ENCODE measurements at places on chromosomes 3 and 15. TPM values are rescaled to one million over a fixed set of nuclear protein-coding genes. Genes with fewer than 3 reads are reported as not detected.

The NEO1 gene
- polyA plus RNA-seq, result 54.7 TPM

The OR5K2 gene
- polyA plus RNA-seq, result not detected

The SCG3 gene
- polyA plus RNA-seq, result 0.37 TPM

The CPLX3 gene
- polyA plus RNA-seq, result not detected

The PLAAT1 gene
- 1.9 TPM for polyA plus RNA-seq

The CAMP gene
- polyA plus RNA-seq, result 0.12 TPM

The MCF2L2 gene
- polyA plus RNA-seq, result 2.2 TPM

The ANKRD34C gene
- 0.20 TPM for polyA plus RNA-seq

The CCR1 gene
- 14.6 TPM for polyA plus RNA-seq

The HHLA2 gene
- 0.12 TPM for polyA plus RNA-seq

The TRH gene
- 1.0 TPM for polyA plus RNA-seq

The CCDC33 gene
- polyA plus RNA-seq, result 0.10 TPM

The RBP2 gene
- 0.13 TPM for polyA plus RNA-seq

The HEG1 gene
- 12.2 TPM for polyA plus RNA-seq

GRCh38 chr15:63544258-63545026 lies 40.0 kb downstream of the USP3 start:
- no peaks in the 10 kb centered on the region for H3K36me3 ChIP-seq
- DNase-seq, result no peak
- no peaks in the 10 kb centered on the region for H3K27me3 ChIP-seq
- H3K4me1 ChIP-seq, result no peaks in the 10 kb centered on the region
- H3K27ac ChIP-seq, result no peak overlapping the region

DNA sequence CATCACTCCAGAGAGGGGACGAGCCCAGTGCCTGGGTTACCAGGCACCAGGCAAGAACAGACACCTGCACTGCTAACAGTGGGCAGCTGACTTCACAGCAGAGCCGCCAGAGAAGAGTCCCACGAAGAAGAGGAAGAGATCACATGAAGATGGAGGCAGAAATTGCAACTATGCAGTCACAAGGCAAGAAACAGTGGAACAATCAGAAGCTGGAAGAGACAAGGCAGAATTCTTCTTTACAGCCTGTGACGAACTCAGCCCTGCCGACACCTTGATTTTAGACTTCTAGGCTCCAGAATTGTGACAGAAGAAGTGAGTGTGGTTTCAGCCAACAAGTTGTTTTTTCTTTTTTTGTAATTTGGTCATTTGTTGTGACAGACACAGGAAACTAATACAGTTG lies 59.2 kb downstream of the IL12A start:
- H3K36me3 ChIP-seq, result no peaks in the 10 kb centered on the region
- no peak overlapping the region for H3K4me3 ChIP-seq
- no peak overlapping the region for H3K27ac ChIP-seq
- H3K4me1 ChIP-seq, result no peaks in the 10 kb centered on the region
- DNase-seq, result no peak
- H3K27me3 ChIP-seq, result no peaks in the 10 kb centered on the region

GRCh38 chr3:46998121-46998851 lies 18.8 kb downstream of the NBEAL2 start:
- H3K4me3 ChIP-seq, result no peak overlapping the region
- H3K36me3 ChIP-seq, result no peaks in the 10 kb centered on the region
- peak; percentile 59 for DNase-seq
- no peaks in the 10 kb centered on the region for H3K4me1 ChIP-seq

GRCh38 chr15:56653107-56653506 lies 80.2 kb downstream of the ZNF280D start:
- DNase-seq, result no peak
- H3K4me3 ChIP-seq, result no peak overlapping the region
- peaks cover 4% of the 10 kb centered on the region for H3K4me1 ChIP-seq
- no peaks in the 10 kb centered on the region for H3K27me3 ChIP-seq
- H3K27ac ChIP-seq, result peak overlapping the region; percentile 79
- H3K36me3 ChIP-seq, result no peaks in the 10 kb centered on the region

- H3K4me1 ChIP-seq, result no peaks in the 10 kb centered on the region
- no peaks in the 10 kb centered on the region for H3K36me3 ChIP-seq
- no peaks in the 10 kb centered on the region for H3K27me3 ChIP-seq
- H3K27ac ChIP-seq, result no peak overlapping the region
- no peak for DNase-seq
- no peak overlapping the region for H3K4me3 ChIP-seq
Measured at GRCh38 chr3:130948001-130948773, 54.3 kb downstream of the ATP2C1 start.

- H3K27me3 ChIP-seq, result no peaks in the 10 kb centered on the region
- no peak overlapping the region for H3K27ac ChIP-seq
- no peak overlapping the region for H3K4me3 ChIP-seq
- no peak for DNase-seq
- H3K4me1 ChIP-seq, result no peaks in the 10 kb centered on the region
- no peaks in the 10 kb centered on the region for H3K36me3 ChIP-seq
Measured at GRCh38 chr15:29124581-29125381, 144.8 kb downstream of the NSMCE3 start.

- H3K4me3 ChIP-seq, result no peak overlapping the region
- no peaks in the 10 kb centered on the region for H3K4me1 ChIP-seq
- no peak for DNase-seq
Measured at GRCh38 chr3:99016452-99016851, 115.0 kb upstream of the DCBLD2 start.

DNA sequence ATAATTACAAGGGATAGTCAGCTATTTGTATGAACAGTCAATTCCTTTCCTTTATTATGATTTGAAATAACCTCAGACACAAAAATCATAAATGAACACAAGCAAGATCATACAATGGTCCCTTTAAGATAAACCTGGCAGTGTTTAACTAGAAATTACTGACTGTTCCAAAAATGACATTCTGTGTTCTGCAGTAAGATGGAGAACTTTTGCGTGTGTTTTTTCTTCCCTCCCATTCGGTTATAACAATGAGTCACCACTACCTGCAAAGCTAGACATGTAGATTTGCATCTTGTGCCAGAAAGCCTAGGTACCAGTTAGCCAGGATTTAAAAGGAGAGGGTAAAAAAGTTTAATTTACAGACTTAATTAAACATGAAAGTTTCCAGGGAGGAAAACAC lies 248.2 kb upstream of the ADAMTS9 start:
- H3K4me3 ChIP-seq, result no peak overlapping the region
- no peak overlapping the region for H3K27ac ChIP-seq

DNA sequence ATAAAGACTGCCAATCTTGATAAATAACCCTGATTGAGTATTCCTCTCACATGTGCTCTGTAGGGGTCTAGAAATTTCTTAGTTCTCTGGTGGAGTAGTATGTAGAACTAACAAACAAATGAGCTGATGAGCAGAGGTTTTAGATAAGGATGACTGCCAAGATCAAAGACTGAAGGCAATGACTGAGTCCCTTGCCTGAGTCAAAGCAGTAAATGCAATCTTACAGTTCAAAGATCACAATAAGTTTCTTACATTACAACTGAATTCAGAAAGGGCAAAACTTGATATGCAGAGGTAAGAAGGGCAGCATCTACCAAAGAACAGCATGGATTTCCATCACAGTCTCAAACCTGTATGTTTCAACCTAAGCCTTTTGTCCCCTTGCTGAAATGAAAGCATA lies 172.2 kb upstream of the POU1F1 start:
- H3K4me1 ChIP-seq, result no peaks in the 10 kb centered on the region
- H3K4me3 ChIP-seq, result no peak overlapping the region
- H3K27me3 ChIP-seq, result no peaks in the 10 kb centered on the region
- no peak for DNase-seq
- H3K27ac ChIP-seq, result no peak overlapping the region
- H3K36me3 ChIP-seq, result no peaks in the 10 kb centered on the region

DNA sequence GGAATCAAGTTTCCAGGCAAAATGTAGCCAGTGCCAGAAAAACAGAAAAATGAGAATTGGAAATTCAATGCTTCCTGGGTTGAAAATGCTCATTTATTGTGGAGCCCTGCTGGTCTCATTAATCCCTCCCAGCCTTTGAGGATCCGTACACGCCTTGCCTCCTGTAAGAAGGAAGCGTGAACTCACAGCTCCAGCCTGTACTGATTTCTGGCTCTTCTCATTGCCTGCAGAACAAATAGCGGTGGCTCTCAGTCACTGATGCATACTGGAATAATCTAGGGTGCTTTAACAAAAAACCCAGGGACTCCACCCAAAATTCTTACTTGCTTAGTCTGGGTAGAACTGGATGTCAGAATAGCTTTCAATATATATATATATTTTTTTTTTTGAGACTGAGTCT lies 29.3 kb upstream of the SLC24A5 start:
- H3K4me3 ChIP-seq, result no peak overlapping the region
- no peaks in the 10 kb centered on the region for H3K27me3 ChIP-seq
- DNase-seq, result no peak
- H3K4me1 ChIP-seq, result no peaks in the 10 kb centered on the region
- H3K27ac ChIP-seq, result no peak overlapping the region

GRCh38 chr3:37943631-37944314 lies 46.8 kb upstream of the VILL start:
- no peak overlapping the region for H3K4me3 ChIP-seq
- DNase-seq, result no peak
- peaks cover 39% of the 10 kb centered on the region for H3K4me1 ChIP-seq

- H3K36me3 ChIP-seq, result no peaks in the 10 kb centered on the region
- no peaks in the 10 kb centered on the region for H3K4me1 ChIP-seq
- no peak overlapping the region for H3K4me3 ChIP-seq
- no peak for DNase-seq
- no peak overlapping the region for H3K27ac ChIP-seq
Measured at GRCh38 chr3:16715281-16715680, 110.1 kb upstream of the DAZL start.

GRCh38 chr3:64351713-64352638 lies 126.7 kb upstream of the PRICKLE2 start:
- no peak overlapping the region for H3K27ac ChIP-seq
- H3K36me3 ChIP-seq, result no peaks in the 10 kb centered on the region
- no peaks in the 10 kb centered on the region for H3K27me3 ChIP-seq
- peaks cover 9% of the 10 kb centered on the region for H3K4me1 ChIP-seq
- DNase-seq, result no peak
- no peak overlapping the region for H3K4me3 ChIP-seq

DNA sequence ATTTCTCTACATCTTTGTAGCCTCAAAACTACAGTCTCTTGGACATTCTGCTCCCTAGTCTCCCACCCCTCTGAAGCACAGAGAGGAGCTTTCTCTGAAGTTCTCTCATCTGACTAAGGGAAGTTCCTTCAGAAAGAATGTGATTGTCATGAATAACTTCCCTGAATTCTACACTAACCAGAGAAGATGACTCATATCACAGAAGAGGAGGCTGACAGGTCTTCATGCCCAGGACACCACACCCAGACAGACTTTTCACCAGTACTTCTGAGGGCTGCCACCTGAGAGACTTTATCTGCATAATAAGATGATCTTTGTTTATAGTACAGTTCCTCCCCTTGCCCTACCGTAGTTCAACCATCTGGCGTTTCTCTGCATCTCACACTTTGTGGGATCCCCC lies 52.8 kb downstream of the CDIN1 start:
- H3K36me3 ChIP-seq, result no peaks in the 10 kb centered on the region
- H3K27ac ChIP-seq, result no peak overlapping the region
- no peaks in the 10 kb centered on the region for H3K4me1 ChIP-seq
- DNase-seq, result no peak

GRCh38 chr15:67744331-67745072 lies 80.8 kb upstream of the SKOR1 start:
- DNase-seq, result no peak
- no peaks in the 10 kb centered on the region for H3K36me3 ChIP-seq
- H3K4me3 ChIP-seq, result no peak overlapping the region
- H3K27ac ChIP-seq, result no peak overlapping the region

DNA sequence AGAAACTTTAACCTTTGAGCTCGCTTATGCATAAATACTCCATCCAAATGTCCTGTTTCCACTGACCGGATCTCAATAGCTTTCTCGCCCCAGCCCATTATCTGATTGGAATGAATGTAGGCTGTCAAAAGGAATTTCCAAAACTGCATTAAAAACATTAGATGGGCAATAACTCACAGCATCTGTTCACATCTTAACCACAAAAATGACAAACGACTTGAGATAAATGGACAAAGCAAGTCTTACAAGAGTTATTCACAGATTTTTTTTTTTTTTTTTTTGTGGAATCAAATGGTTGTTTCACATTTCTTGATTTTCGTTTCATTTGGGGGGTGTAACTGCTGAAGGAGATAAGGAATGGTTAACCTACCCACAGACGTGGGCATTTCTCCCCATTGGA lies 39.7 kb upstream of the SLC2A2 start:
- no peak overlapping the region for H3K4me3 ChIP-seq
- H3K27me3 ChIP-seq, result no peaks in the 10 kb centered on the region
- no peaks in the 10 kb centered on the region for H3K36me3 ChIP-seq
- no peak for DNase-seq

DNA sequence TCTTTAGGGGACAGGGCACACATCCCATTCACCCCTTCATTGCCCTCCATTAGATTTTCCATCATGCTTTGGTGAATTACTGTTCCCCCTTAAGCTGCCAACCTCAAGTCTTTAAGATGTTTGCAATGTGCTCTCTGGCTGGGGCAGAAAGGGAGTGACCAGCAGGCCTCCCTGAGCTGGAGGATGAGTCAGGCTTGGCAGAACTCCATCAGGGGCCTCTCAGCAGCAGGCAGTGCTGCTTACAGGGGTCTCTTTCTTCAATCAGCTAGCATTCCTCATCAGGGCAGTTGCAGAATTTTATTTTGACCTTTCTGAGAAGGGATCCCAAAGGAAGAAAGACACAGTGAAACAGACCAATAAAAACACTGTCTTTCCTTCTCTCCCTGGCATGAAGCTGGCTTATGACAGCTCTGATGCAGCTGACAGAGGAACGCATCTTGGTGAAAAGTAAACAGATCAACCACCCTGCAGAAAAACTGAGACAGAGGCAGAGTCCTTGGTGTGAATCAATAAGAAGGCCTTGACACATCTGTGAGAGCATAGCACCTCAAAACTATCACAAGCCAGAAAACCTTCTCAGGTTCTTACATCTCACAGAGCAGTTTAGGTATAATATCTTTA lies 88.7 kb upstream of the MRPL3 start:
- no peaks in the 10 kb centered on the region for H3K4me1 ChIP-seq
- DNase-seq, result peak; percentile 52
- H3K27me3 ChIP-seq, result no peaks in the 10 kb centered on the region
- no peak overlapping the region for H3K4me3 ChIP-seq

DNA sequence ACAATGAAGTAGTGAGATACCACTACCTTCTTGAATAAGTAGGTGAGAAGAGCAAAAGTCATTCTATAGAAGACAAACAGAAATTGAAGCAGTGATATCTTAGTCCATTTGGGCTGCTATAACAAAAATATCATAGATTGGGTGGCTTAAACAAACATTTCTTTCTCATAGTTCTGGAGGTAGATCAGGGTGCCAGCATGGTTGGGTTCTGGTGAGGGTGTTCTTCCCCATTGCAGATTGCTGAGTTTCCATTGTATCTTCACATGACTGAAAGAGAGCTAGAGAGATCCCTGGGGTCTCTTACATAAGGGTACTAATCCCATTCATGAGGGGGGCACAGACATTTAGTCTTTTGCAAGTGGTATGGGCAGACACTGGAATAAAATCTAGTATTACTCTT lies 32.9 kb upstream of the IFT57 start:
- DNase-seq, result no peak
- H3K27me3 ChIP-seq, result no peaks in the 10 kb centered on the region
- no peak overlapping the region for H3K4me3 ChIP-seq
- H3K27ac ChIP-seq, result no peak overlapping the region
- H3K36me3 ChIP-seq, result no peaks in the 10 kb centered on the region

Measured in ovary (tissue), 10 donors.